Tibial nerve (tissue), 4 donors: ENCODE measurements at places on chromosomes 12 and 14. TPM values are rescaled to one million over a fixed set of nuclear protein-coding genes. Genes with fewer than 3 reads are reported as not detected.

- no peaks in the 10 kb centered on the region for H3K36me3 ChIP-seq
- peak overlapping the region; percentile 35 for H3K27ac ChIP-seq
- H3K4me3 ChIP-seq = no peak overlapping the region
- no peaks in the 10 kb centered on the region for H3K27me3 ChIP-seq
- no peak for DNase-seq
Observed at GRCh38 chr14:34678306-34678705, 36.1 kb downstream of the CFL2 start.

GRCh38 chr14:74906925-74907521, 16.0 kb downstream of the RPS6KL1 start:
- peaks cover 5% of the 10 kb centered on the region for H3K4me1 ChIP-seq
- H3K27ac ChIP-seq = no peak overlapping the region
- no peaks in the 10 kb centered on the region for H3K27me3 ChIP-seq

GRCh38 chr12:112182499-112182898, 57.1 kb downstream of the TRAFD1 start:
- H3K27me3 ChIP-seq = no peaks in the 10 kb centered on the region
- DNase-seq = no peak
- H3K27ac ChIP-seq = peak overlapping the region; percentile 66

- H3K27ac ChIP-seq = no peak overlapping the region
- no peaks in the 10 kb centered on the region for H3K4me1 ChIP-seq
- no peaks in the 10 kb centered on the region for H3K27me3 ChIP-seq
Observed at GRCh38 chr14:55661029-55661428, 81.0 kb downstream of the KTN1 start.

DNA sequence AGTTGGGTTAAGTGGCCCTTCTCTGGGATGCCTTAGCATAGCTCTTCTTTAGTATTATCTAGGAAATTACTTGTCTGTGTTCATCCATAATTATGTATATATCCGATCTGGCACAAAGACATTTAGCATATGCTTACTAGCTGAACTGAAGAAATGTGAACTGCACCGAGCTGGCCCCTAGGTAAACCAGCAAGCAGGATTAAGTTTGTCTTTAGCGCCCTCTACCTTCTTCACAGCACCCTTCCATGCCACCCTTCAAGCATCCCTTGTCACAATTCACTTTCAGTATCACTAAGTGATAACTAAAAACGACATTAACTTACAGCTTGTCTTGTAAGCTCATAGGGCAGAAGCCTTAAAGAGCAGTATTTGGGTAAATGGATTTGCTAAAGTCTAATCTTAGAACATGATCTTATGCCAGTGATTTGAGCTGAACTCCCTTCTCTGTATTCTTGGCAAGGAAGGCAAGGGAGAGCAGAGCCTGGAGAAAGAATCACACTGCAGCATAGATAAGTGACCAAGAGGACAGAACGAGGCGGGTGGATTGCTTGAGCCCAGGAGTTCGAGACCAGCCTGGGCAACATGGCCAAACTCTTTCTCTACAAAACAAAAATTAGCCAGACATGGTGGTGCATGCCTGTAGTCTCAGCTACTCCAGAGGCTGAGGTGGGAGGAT, 2.6 kb upstream of the HAL start:
- DNase-seq = peak; percentile 17
- H3K27me3 ChIP-seq = no peaks in the 10 kb centered on the region
- no peaks in the 10 kb centered on the region for H3K4me1 ChIP-seq
- no peak overlapping the region for H3K27ac ChIP-seq

- H3K27ac ChIP-seq = no peak overlapping the region
- DNase-seq = no peak
- H3K27me3 ChIP-seq = no peaks in the 10 kb centered on the region
- H3K36me3 ChIP-seq = no peaks in the 10 kb centered on the region
- H3K4me3 ChIP-seq = no peak overlapping the region
Observed at GRCh38 chr12:15505616-15506015, 183.3 kb downstream of the PTPRO start.

NRXN3 gene
- total RNA-seq = 52.2 TPM

GRCh38 chr12:8461426-8461825, 5.7 kb downstream of the CLEC6A start:
- no peaks in the 10 kb centered on the region for H3K4me1 ChIP-seq
- no peaks in the 10 kb centered on the region for H3K27me3 ChIP-seq
- H3K27ac ChIP-seq = no peak overlapping the region
- H3K4me3 ChIP-seq = no peak overlapping the region
- no peaks in the 10 kb centered on the region for H3K36me3 ChIP-seq
- no peak for DNase-seq

- no peak for DNase-seq
- no peaks in the 10 kb centered on the region for H3K4me1 ChIP-seq
- no peaks in the 10 kb centered on the region for H3K36me3 ChIP-seq
Observed at GRCh38 chr12:56165369-56165768, 7.2 kb downstream of the MYL6 start.

GRCh38 chr12:13241833-13242488, 45.4 kb downstream of the EMP1 start:
- no peaks in the 10 kb centered on the region for H3K27me3 ChIP-seq
- DNase-seq = no peak
- H3K36me3 ChIP-seq = no peaks in the 10 kb centered on the region
- H3K4me1 ChIP-seq = no peaks in the 10 kb centered on the region
- no peak overlapping the region for H3K4me3 ChIP-seq

GRCh38 chr12:24821691-24822090, 127.2 kb downstream of the BCAT1 start:
- DNase-seq = no peak
- peak overlapping the region; percentile 49 for H3K27ac ChIP-seq
- no peaks in the 10 kb centered on the region for H3K4me1 ChIP-seq
- H3K4me3 ChIP-seq = no peak overlapping the region
- no peaks in the 10 kb centered on the region for H3K27me3 ChIP-seq

- no peak overlapping the region for H3K4me3 ChIP-seq
- DNase-seq = no peak
- no peak overlapping the region for H3K27ac ChIP-seq
- no peaks in the 10 kb centered on the region for H3K36me3 ChIP-seq
- no peaks in the 10 kb centered on the region for H3K4me1 ChIP-seq
Observed at GRCh38 chr14:30210630-30211029, 283.0 kb upstream of the PRKD1 start.

DNA sequence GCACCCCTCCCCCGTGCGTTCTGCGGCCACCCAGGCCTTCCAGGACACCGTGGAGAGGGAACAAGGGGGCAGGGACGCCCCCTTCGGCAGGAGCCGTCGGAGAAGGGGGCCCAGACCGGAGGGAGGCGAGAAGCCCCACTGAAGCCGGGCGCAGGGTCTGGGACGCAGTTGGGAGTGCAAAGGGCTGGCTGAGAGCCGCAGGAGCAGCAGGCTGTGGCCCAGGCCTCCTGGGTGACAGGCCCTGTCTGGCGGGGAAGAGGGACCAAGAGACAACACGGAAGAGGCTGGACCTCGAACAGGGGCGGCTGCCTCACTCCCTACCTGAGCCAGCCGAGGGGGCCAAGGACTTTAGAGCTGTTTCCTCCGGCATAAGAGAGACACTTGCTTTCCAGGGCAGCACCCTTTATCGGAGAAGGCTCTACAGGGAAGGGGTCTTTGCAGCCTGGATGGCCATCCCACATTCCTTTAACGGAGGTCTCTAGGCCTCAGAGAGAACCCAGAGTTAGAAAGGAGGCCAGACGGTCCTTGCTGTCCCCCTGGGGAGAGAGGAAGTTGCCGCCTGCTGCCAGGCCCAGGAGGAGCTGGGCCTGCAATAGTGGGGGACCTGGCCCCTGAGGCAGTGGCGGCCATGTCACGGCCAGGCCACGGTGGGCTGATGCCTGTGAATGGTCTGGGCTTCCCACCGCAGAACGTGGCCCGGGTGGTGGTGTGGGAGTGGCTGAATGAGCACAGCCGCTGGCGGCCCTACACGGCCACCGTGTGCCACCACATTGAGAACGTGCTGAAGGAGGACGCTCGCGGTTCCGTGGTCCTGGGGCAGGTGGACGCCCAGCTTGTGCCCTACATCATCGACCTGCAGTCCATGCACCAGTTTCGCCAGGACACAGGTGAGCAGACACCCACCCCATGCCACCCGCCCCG, 1.3 kb downstream of the DTX1 start:
- no peaks in the 10 kb centered on the region for H3K36me3 ChIP-seq
- H3K27me3 ChIP-seq = no peaks in the 10 kb centered on the region
- no peak for DNase-seq
- H3K4me1 ChIP-seq = peaks cover 11% of the 10 kb centered on the region
- peak overlapping the region; percentile 39 for H3K4me3 ChIP-seq
- H3K27ac ChIP-seq = peak overlapping the region; percentile 66

- H3K27me3 ChIP-seq = no peaks in the 10 kb centered on the region
- no peak overlapping the region for H3K27ac ChIP-seq
- no peak for DNase-seq
Observed at GRCh38 chr12:52455821-52456220, 3.9 kb upstream of the KRT6B start.

DNA sequence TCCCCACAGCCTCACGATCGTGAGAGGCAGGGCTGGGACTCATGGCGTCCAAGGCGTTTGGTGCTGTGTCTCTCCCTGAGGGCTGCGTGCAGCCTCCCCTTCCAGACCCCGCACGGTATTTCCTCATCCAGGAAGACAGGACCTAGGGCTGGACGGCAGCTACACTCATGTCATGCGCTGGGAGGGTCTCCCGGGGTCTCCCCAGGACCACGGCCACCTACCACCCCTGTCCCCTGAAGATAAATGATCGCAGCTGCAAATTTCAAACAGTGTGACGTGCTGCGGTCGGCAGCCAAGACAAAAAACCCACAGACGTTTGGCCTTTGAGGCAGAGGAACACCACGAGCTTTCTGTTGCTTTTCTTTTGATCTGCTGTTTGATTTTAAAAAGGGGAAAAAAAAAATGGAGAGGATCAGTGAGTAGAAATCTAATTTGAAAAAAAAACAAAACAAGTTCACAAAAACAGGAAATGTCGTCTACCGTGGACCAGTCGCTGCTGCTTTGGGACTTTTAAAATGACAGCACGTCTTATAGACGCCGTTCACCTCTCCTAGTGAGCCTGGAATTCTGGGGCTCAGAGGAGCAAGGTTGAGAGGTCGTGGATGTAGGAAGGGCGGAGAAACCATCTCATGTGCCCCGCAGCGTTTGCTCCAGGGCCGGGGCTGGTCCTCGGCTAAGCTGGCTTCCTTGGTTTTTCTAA, 237.6 kb downstream of the SLC41A2 start:
- H3K4me1 ChIP-seq = no peaks in the 10 kb centered on the region
- no peaks in the 10 kb centered on the region for H3K27me3 ChIP-seq
- peak overlapping the region; percentile 74 for H3K27ac ChIP-seq
- DNase-seq = no peak
- no peaks in the 10 kb centered on the region for H3K36me3 ChIP-seq
- peak overlapping the region; percentile 14 for H3K4me3 ChIP-seq

GRCh38 chr12:109346920-109347319, 780 bp upstream of the MYO1H start:
- H3K36me3 ChIP-seq = no peaks in the 10 kb centered on the region
- H3K27me3 ChIP-seq = no peaks in the 10 kb centered on the region

GRCh38 chr12:78226763-78227162, 396.1 kb downstream of the NAV3 start:
- no peaks in the 10 kb centered on the region for H3K4me1 ChIP-seq
- no peak for DNase-seq
- no peaks in the 10 kb centered on the region for H3K27me3 ChIP-seq
- H3K27ac ChIP-seq = no peak overlapping the region
- H3K36me3 ChIP-seq = no peaks in the 10 kb centered on the region

DNA sequence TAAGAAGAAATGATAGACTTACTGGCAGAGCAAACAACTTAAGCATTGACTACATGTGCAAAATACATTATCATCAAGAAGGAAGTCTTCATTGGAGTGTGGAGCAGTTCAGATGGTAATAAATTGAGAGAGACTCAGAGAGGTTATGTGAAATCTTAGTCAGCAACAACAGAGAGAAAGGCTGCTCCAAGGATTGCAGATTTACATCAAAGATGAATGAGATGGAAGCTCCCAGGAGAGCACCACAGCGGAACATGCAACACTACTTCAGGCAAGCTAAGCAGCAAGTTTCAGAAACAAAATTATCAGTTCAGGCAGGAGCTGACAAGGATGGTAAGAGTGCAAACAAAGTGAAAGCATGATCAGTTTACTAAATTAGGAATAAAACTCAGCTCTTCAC, 882.3 kb downstream of the LRFN5 start:
- H3K27ac ChIP-seq = no peak overlapping the region
- H3K4me1 ChIP-seq = no peaks in the 10 kb centered on the region
- no peaks in the 10 kb centered on the region for H3K27me3 ChIP-seq
- H3K36me3 ChIP-seq = no peaks in the 10 kb centered on the region

DNA sequence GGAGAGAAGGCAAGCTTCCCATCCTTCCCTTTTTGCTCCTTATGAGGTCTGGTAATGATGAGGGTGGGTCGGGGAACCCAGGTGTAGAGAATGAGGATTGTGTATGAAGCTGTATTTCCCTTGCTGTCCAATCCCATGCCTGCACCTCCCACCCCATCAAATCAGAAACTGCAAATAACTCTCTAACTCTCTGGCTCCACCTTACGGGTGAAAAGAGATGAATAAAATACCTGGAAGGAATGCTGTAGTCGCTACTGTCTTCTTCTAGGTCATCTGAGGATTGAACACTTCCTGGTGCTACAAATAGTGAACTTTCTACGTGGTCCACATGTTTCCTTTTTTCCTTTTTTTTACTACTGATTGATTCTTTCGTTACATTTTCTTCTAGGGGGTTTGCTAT, 38.9 kb upstream of the DICER1 start:
- no peak overlapping the region for H3K27ac ChIP-seq
- no peaks in the 10 kb centered on the region for H3K27me3 ChIP-seq
- peaks cover 58% of the 10 kb centered on the region for H3K36me3 ChIP-seq
- DNase-seq = no peak
- H3K4me3 ChIP-seq = no peak overlapping the region
- H3K4me1 ChIP-seq = peaks cover 4% of the 10 kb centered on the region

DNA sequence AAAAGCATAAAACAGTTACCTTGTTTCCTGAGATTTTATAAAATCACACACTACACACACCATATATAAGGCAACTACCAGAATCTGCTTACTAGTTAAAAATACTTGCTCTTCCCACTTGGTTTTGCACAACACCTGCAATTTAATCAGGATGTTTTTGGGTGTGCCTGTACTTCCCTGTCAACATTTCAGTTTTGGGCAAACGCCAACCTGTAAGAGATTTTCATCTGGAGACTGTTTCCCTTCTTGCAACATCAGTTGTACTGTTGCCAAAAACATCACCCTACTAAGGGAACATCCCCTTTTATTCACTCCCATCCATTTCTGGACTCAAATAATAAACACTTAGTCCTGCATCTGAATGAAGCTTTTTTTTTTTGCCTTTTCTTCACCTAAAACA, 172.3 kb downstream of the DUSP6 start:
- H3K4me3 ChIP-seq = no peak overlapping the region
- peak; percentile 95 for DNase-seq
- no peak overlapping the region for H3K27ac ChIP-seq
- H3K27me3 ChIP-seq = no peaks in the 10 kb centered on the region
